Head of caudate nucleus (tissue), 42 donors: ENCODE measurements at places on chromosomes 1 and 21.

- no peak for DNase-seq
These were observed 29.3 kb downstream of the RSPH1 start for GRCh38 chr21:42466700-42467099.

DNA sequence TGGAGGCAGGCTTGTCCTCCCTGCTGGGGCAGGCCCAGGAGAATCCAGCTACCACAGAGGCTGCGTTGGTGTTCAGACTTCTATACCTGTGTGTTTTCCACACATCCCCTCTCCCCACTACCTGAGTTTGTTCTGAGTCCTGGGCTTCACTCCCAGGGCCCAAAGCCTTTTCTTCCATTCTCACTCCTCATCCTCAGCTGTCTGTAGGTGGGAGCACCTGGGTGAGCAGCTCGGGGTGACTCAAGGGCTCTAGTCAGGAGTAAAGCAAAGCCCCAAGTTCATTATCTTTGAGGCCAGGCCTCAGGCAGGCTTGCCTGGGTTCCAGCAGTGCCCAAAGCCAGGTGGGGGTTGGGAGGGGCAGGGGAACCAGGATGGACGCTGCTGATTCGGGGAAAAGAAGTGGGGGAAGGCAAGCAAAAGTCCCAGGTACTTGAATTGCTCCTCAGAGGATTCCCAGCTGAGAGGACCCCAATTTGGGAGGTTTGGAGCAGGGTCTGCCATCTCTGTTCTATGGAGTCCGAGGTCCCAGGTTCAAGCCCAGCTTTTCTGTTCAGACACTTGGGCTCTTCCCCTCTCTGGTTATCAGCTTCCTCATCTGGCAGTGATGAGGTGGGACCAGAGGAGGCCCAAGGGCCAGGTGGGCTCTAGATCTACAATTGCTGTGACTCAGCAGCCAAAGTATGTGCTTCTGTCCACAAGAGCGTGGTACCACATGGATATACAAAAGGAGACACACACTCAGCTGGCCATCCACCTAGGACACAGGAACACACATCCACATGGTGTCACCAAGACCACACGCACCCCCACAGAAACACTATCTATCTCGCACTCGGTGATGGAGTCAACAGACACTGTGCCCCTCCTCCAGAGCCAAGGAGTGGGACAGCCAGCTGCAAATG is 5.8 kb upstream of the PTPN7 start:
- no peak for DNase-seq

DNA sequence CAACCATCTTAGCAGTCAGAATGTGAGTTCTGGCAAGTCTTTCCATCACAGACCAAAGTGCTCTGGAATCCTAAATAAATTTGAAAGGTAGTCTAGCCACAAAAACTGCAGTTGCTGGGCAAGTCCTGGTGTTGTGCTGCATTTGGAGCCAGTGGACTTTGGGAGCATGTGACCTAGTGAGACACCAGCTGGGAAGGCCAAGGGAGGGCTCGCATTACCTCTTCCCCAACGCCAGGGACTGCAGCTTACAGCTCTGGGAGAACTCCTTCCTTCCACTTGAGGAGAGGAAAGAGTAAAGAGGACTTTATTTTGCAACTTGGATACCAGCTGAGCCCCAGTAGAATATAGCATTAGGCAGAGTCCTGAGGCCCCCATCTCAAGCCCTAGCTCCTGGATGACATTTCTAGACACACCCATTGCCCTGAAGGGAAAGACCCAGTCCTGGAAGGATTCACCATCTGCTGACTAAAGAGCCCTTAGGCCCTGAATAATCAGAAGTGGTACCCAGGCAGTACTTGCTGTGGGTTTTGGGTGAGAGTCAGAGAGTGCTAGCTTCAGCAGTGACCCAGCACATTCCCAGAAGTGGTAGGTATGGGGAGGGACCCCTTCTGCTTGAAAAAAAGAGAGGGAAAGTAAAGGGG is 190.7 kb downstream of the NUF2 start:
- no peak for DNase-seq

GRCh38 chr1:246600579-246600978 is 34.3 kb downstream of the CNST start:
- DNase-seq = no peak

GRCh38 chr1:4838231-4838630 is 183.8 kb downstream of the AJAP1 start:
- DNase-seq = no peak

DNA sequence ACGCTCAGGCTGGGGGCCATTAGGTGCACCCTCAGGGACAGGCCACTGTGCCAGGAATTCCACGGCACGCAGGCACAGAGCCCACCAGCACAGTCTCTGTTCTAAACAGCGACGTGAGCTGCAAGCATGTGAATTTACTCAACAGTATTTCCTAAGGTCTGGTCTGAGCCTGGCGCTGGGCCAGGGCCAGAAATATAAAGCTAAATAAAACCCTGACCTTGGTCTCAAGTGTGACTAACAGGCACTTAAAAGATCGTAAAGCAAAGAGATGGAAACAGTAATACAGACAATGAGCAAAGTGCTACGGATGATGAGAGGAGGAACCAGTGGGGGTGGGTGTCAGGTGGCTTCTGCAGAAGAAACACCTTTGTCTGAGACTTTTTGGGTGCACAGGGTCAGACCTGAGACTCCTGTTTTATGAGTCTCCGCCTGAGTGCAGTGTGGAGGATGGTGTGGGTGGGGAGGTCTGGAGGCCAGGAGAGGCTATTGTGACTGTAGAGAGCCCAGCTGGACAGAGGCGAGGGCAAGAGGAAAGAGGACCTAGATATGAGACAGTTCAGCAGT is 53.4 kb upstream of the EDN2 start:
- DNase-seq = no peak

DNA sequence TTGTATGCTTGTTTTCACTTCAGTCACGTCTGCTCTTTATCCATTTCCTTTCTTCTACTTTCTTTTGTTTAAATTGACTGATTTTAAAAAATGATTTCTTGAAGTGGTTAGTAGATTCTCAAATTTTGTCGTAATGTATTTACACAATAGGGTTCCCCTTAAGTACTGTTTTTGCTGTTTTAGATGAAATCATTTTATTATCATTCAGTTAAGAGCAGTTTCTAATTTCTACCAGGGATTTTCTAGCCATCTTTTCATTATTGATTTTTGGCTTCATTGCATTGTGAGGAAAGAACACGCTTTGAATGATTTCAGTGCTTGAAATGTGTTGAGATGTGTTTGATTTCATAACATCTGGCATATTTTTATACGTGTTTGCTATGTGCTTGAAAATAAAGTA is 27.0 kb downstream of the ST6GALNAC3 start:
- no peak for DNase-seq

GRCh38 chr1:113779542-113779941 is 20.3 kb upstream of the PHTF1 start:
- no peak for DNase-seq

DNA sequence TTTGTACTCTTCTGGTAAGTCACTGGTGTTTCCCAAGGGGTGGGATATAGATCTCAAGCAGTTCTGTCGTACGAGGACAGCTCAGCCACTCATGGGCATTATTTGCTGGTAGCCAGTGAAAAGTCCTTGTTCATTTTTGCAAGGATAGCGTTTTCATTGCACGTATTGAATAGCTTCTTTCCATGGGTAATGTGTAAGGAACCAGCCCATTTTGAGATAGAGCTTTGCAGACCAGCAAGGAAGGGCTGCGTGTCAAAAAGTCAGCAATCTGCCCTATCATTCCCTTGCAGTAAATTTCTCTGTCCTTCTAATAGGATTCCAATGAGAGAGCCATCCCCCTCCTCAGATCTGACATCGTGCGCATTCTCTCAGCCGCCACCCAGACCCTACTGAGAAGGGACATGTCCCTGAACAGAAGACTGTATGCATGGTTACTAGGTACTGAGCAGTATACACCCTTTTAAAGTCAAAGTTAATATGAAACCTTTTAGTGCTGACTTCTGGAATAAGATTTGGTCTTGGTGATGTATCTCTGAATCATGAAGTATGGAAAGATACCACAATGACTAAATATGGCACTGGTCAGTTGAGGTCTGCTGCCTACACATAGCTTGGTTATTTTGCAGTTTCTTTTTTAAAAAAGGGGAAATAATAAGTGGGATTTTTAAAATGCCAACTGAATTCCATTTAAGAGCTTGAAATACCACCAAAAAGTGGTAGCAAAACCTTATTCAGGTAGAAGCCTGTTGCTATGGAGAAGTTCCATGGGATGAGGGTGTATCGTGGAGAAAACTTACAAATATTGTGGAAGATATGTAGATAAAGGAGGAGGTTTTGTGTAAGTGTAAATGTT is 55.3 kb downstream of the DOP1B start:
- no peak for DNase-seq
